ENCODE measurements at places on chromosomes 3 and 15.

DNA sequence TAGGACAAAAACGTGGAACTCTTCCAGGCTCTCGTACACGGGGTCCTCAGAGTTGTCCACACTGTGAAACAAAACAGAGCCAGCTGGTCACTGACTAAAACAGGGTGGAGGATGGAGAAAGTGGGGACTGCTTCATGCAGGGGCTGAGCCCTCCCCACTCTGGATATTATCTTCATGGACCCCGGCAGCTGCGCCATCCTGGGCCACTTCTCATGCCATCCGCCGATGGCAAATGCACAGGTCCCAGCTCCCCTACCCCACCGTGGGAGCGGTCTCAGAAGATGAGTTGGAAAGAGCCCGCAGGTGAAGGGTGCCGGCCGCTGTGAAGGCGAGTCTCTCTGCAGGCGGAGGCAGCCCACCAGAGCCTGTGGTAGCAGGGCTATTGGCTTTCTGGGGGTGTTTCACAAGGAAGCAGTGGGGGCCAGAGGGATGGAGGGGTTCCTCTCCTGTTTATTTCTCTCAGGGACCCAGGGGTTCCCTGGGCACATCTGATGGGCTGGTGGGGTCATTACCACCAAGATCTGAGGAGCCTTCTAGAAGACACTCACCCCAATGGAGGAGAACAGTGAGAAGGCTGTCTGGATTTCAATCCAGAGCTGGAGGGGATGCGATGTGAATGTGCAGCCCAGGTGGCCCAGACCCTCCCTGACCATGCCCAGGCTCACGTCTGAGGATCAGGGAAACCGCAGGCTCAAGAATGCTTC lies 177.3 kb downstream of the KLF13 start:
- DNase-seq, result no peak

GRCh38 chr15:99149366-99149765 lies 44.5 kb downstream of the SYNM start:
- no peak for DNase-seq

DNA sequence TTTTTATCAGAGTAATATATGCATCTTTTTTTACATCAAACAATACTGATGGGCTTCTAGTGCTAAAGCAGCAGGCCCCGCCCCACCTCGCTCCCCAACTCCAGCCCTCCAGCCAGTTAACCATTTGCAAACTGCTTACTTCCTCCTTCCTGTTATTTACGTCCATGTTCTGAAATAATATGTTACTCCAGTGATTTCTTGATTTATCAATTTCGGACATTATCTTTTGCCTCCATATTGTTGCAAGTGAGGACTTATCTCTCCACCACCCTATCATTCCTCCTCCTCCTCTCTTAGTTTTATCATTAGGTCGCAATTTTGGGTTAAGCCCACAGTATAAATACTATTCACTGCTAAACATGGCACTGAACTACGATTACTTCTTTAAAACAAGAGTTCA lies 39.5 kb downstream of the ZNF710 start:
- no peak for DNase-seq

GRCh38 chr3:63980019-63980418 lies 43.3 kb downstream of the PSMD6 start:
- no peak for DNase-seq

GRCh38 chr15:68699881-68700454 lies 120.7 kb downstream of the ANP32A start:
- no peak for DNase-seq

GRCh38 chr3:134034005-134034785 lies 4.5 kb upstream of the SLCO2A1 start:
- DNase-seq, result no peak

GRCh38 chr3:123842711-123843110 lies 41.4 kb downstream of the MYLK start:
- no peak for DNase-seq
